ENCODE measurements at places on chromosomes 5 and 9.

GRCh38 chr9:113636165-113636564 is 172.6 kb downstream of the RGS3 start:
- DNase-seq = no peak

DNA sequence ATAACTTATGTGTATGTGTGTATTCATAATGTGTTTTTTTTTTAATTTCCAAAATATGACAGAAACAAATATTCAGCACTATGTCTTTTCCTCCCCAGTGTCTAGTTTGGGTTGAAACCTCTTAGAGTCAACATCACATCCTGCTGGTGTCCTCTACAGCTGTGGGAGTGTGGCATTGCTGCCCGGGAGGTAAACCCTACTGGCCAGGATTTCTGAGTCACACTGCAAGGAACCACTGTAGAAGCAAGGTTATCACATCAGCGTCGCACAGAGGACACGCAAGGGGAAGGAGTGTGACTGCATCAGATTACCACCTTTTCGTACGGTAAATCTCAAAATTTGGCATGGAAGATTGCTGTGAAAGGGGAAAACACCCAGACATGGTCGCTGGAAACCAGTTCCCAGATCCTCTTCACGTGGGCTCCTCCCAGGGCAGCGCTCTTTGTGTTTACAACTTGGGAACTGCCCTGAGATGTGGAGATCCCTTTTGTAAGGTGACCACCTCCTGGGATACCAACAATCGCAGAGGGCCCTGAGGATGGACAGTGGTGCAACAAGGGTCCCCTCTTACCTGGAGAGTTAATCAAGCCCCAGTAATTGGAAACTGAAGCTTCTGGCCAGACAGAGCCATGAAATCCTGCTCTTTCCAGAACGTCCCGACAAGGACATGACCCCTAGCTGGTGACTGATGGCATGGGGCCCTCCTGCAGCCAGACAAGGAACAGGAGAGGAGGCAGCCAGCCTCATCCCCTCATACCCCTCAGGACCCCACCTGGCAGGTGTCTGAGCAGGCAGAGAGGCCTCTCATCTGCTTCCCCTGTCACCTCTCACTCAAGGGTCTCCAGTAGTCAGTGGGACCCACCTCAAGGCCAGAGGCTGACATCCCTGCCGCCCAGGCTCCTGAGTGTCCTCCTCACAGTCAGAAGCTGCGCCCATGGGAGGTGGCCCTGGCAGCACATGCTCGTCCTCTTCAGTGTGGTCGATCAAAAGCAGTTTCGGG is 194.7 kb downstream of the MED10 start:
- no peak for DNase-seq

DNA sequence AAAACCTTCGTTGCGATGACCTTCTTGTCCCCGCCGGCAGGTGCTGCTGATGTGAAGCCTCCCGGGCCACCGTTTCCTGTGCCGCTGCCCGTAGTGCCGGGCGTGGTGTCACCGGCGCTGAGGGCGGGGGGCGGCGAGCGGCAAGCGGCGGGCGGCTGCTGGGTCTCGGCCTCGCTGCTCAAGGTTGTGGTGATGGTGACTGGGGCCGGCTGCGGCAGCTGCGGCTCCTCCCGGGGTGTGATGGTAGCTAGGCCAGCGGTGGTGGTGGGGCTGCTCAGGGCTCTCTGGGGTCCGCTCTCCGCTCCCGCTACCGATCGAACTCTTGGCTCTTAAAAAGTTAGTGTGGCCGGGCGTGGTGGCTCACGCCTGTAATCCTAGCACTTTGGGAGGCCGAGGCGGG is 36.0 kb upstream of the PTPN3 start:
- DNase-seq = no peak

DNA sequence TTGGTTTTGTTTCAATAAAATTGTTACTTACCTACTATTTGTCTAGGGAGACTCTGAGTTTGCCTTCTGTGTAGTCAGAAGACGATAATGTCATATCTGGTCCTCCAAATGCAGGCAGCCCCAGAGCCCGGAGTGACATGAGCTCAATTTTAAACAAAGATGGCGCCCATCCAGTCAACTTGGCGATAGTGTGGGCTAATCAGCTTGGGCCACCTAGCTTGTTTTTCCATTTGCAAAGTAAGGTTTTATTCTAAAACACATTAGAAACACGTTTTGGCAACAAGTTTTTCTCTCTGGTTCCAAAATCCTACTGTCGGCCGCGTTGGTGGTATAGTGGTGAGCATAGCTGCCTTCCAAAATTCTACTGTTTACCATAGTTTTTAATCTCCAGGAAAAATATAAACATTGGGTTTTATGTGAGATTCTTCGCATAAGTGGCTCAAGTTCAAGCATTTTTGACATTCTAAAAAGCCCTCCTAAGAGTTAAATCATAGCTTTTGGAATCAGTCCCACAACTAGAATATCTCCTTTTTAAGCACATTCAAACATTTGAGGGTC is 13.2 kb downstream of the TSC1 start:
- DNase-seq = no peak

DNA sequence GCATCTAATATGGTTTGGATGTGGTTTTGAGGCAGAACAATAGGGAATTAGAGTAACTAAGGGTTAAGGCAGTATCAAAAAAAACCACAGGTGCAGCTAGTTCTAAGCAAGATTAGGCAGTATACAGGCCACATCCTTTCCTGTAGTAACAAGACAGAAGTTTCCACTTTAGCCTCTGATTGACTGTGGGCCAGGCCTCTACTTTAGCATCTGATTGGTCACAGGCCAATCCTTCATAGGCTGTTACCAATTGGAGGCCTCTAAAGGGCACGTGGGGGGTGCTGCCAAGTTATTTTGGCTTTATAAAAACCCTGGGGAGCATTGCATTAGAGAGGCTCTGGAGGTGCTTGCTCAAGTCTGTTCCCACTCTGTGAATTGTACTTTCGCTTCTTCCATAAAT is 144.1 kb upstream of the ST8SIA4 start:
- no peak for DNase-seq

GRCh38 chr5:94751460-94751859 is 133.0 kb downstream of the SLF1 start:
- DNase-seq = no peak

DNA sequence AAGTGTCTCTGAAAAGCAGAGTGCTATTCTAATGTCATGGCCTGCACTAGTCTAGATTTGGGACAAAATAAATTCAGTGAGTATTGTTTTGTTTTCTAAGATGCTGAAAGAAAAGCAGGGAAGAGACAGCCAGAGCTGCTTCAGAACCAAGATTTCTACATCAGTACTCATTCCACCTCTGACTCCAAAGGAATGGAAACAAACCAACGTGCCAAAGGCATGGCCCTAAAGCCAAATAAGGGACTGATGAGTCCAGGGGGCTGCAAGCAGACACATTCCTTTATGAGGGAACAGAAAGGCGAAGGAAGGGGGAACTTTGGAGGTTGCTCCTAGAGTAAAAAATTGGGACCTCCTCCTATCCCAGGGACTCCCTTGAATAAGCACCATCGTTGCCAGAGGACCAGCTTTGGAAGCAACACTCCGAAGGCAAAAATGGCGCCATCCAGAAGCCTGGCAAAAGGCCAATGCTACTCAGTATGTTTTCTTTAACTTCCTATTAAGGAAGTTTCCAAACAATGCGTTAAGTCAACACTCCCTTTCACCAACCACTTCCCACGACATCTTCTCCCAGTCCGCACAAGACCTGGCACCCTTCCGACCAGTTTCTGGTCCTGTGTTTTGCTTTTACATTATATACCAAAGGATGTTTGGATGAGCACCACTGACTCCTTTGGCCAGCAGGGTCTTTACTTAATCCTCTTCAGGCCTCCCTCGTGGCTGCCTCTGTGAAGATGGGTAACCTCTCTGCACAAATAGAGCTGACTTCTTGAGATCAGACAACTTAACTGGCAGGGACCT is 31.6 kb downstream of the ADAM19 start:
- DNase-seq = no peak

DNA sequence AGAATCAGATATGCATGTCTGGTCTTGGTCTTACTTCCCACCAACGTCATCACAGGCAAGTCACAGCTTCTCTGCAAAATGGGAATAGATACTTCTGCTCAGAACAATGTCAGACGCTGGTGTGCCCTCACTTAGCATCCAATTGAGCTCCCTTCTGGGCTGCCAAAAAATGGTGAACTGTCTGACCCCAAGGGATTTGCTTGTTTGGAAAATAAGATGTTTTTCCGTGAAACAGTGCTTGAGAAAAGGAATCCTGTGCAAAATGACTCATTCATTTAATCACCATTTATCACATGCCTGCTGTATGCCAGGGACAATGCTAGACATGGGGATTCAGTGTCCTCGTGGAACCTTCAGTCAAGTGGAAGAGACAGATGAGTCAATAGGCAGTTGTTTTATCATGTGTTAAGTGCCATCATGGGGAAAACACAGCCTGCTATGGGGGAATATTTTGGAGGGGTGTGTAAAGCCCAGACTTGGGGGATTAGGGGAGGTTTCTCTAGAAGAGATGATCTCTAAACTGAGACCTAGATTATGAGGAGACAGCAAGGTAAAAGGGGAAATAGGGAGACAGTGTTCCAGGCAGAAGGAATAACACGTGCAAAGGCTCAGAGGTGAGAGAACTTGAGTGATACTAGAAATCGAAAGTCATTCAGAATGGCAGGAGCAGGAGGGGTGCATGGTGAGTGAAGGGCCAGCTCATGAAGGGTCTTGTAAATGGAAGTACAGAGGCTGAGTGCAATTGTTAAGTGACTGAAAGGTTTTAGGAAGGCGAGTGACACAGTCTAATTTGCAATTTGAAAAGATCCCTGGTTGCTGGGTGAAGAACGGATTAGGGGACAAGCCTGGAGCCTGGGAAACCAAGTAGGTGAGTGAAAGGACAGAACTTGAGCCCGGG is 3.9 kb downstream of the NIPAL4 start:
- no peak for DNase-seq

DNA sequence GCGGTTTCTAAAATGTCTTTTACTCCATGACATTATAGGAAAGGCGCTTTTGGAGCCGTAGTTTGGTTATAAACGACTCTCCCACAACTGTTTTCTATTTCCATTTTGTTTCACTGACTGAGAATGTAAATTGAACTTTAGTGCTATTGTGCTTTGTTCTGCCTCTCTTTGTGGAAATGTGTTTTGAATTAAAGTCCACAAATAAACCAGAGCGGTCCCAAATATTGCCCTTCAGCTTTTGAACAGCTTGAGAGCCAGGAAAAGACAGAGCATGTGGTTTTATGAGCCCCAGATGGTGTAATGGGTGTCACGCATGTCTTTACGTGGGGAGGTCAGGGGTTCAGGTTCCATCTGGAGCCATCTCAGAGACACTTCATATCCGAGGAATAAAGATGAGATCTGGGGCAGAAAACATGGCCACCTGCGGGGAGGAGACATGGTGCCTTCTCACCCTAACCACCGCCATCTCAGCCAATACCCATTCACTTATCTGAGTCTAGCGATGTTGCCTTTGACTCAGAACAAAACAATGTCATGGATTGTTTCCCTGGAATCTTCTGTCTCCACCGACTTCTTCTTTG is 42.5 kb upstream of the ROR2 start:
- no peak for DNase-seq

DNA sequence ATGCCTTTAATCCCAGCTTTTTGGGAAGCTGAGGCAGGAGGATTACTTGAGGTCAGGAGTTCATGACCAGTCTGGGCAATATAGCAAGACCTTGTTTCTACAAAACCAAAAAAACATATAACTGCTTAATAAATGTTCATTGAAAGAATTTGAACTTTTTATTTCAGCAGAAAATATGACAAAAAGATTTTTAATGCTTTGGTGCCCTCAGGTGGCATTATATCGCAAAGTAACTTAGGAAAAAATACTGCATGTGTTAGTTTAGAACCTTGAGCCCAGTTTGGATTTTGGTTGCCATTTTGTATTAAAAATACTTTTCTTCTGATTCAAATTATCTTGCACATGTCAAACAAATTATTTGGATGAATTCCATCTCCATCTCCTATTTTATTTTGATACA is 103.2 kb downstream of the GPBP1 start:
- no peak for DNase-seq

- DNase-seq = no peak
Observed at GRCh38 chr5:124527220-124527991, 219.0 kb downstream of the ZNF608 start.

DNA sequence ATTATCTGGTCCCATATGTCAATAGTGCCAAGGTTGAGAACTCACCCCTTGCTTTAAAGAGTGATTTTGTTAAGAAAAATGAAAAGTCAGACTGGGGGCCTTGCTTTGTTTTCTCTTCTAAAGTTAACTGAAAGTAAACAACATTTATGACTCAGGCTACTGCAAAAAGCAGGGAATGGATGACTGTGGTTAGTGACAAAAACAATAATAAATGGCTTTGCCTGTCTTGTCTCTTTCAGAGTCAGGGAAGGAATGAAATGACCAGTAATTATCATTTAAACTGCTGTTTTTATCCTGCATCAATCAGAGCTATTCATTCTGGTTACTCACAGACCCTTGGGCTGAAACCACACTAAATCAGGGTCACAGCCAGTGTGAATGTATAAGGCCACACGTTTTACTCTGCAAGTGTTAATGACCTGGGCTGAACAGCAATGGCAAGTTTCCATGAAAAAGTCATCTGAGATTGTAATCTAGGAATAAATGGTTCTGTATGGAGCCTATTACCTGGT is 112.2 kb downstream of the ZNF608 start:
- DNase-seq = no peak

DNA sequence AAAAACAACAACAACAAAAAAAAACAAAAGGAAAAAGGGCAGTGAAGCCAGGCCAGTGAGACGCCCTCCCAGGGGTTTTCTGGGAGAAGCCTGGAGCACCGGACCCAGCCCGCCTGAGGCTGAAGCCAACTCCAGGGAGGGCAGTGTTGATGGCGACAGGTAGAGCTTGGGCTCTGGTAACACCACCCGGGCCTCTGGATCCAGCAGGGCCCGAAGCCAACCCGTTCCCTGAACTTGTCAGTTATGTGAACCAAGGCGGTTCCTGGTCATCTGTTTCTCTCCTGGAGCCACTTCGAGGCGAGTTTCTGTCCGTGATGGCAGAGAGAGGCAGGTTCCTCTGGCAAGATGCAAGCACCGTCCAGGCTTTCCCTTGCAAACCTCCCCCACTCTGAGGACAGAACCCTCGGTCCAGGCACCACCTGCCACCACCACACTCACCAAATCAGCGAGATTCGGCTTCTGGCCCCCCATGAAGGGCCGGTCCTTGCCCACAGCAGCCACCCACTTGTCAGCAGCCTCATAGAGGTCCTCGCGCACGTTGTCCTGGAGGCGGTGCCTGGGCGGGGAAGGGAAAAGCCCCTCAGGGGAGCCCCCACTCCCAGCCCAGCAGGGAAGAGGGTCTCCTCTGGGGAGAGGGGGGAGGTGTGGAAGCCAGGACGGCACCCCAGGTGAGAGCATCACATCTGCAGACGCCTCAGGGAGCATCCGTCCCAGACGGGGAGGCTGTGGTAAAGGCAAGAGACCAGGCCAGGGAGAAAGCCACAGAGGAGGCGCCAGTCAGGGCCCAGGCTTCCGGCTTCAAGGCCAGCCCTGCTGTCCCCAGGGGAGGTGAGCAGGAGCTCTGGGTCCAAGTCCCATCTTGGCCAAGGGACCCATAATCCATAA is 5.4 kb downstream of the PTGES2 start:
- DNase-seq = no peak
